Gastrocnemius medialis (tissue), 4 donors: ENCODE measurements at places on chromosomes 7 and 10.

DNA sequence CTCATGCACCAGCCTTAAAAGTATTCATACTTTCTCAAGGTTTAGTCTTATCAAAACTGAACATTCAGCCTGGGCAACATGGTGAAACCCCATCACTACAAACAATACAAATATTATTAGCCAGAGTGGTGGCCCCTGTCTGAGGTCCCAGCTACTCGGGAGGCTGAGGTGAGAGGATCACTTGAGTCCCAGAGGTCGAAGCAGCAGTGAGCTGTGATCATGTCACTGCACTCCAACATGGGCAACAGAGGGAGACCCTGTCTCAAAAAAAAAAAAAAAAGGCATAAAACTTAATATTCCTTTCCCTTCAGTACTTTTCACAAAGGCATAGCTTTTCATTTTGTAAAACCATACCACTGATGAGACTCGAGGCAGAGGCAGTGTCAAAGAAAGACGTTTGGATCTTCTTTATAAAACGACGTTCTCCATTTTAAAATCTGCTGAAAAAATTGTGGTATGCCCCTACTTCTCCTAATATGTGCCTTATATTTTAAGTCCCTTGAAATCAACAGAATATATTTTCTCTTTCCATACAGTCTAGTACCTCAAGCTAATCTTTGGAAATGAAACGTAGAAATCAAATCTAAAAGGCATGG, 1.9 kb downstream of the NSUN6 start:
- no peak for DNase-seq

DNA sequence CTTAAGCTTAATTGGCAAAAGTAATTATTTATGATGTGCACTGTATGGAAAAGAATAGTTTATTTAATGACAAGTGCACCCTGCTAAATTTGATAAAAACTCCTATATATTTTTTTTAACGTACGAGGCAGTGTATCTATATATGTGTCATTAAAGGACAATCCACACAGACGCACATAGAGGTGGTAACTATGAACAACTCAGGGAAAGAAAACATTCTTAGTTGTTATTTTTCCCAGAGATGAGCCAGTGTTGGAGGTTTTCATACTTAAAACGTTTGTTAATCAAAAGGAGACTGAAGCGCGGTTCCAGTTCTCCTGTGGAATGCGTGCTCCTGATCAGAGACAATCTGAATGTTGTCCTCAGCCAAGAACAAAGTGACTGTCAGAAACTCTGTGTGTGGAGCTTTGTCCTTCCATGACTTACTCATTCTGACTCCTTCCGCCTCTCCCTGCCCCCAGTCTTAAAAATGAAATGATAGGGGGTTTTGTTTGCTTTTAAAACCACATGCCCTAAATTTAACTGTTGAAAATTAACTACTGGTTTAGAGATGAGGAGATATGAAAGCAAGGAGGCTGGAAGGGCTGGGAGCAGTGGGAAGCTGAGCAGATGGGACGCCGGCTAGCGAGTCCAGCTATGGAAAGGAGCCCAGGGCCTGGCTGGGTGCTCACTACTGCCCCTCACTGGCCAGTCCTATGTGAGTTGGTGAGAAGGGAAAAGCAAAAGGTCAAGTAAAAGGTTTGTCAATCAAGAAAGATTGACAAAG, 99.6 kb downstream of the SVIL start:
- DNase-seq, result no peak

GRCh38 chr7:45975847-45976484, 54.9 kb upstream of the IGFBP3 start:
- no peak for DNase-seq

DNA sequence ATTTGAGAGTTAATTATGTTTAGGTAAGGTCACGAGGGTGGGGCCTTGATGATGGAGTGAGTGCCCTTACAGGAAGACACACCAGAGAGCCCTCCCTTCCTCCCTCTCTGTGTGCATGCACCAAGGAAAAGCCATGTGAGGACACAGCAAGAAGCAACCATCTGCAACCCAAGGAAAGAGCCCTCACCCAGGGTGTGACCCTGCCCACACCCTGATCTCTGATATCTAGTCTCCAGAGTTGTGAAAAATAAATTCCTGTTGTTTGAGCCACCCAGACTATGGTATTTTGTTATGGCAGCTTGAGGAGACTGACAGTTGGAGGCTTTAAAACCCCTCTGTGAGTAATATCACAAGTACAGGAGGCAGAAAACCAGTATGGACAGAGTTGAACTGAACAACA, 15.0 kb upstream of the MCM10 start:
- no peak for DNase-seq

DNA sequence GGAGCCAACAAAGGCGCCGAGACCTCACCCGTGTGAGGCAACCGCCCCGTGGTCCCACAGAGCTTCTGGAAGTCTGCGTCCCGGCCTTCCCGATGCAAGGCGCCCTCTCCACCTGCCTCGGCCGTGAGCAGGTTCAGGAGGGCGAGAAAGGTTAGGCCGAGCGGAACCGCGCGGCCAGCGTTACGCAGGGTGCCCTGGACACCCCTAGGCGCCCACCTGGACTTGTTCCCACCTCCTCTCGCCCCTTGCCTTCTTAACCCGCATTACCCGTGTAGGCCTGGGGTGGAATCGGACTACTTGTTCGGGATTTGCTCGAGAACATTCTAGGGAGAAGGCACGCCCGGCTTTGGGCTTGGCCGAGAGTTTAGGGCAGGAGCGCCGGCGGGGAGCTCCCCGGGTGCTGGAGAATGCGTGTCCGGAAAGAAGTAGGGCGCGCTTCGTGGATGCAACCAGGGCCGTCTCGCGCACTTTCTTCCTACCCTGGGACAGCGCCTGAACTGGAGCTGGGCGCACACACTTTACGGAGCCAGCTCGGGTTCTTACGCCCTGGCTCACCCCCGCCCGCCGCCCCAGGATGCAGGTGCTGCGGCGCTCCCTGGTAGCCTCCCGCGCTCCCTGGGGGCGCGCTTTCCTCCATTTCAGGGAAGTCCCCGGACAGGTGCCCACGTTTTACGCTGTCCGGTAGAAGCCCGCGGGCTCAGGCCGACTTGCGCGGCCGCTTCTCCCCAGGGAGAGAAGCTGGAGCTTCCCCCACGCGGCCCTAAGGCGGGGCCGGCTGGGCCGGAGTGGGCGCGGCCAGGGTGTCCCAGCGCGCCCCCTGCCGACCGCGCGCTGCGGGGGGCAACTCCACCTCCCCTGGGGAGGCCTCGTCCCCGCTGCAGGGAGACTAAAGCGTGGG, 74.5 kb downstream of the INSIG1 start:
- DNase-seq, result no peak

- no peak for DNase-seq
These were observed 2.4 kb downstream of the CD36 start for GRCh38 chr7:80640846-80641245.

GRCh38 chr7:80856769-80857168, 62.1 kb downstream of the SEMA3C start:
- DNase-seq, result no peak

- no peak for DNase-seq
These were observed 293.9 kb upstream of the NPSR1 start for GRCh38 chr7:34364130-34364529.

- peak; percentile 84 for DNase-seq
These were observed 182.0 kb downstream of the RPS24 start for GRCh38 chr10:78215645-78216044.

DNA sequence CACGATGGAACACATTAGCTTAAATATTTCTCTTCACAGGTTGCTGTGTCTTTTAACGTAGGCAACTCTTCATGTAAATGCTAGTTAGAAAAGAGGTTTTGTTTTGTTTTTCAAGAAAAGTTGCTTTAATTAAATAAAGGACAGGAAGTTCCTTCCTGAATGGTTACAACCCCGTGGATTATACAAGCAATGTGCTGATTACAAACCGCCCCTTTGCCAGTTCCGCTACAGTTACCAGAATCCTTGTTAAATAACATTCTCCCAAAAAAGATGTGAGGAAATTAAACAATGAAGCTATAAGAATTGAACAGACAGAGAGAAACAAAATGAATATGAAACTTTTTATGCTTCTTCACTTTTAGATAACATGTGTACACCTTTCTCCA, 75.1 kb downstream of the LYZL2 start:
- DNase-seq, result no peak

GRCh38 chr10:71480662-71481061, 83.9 kb downstream of the CDH23 start:
- no peak for DNase-seq

DNA sequence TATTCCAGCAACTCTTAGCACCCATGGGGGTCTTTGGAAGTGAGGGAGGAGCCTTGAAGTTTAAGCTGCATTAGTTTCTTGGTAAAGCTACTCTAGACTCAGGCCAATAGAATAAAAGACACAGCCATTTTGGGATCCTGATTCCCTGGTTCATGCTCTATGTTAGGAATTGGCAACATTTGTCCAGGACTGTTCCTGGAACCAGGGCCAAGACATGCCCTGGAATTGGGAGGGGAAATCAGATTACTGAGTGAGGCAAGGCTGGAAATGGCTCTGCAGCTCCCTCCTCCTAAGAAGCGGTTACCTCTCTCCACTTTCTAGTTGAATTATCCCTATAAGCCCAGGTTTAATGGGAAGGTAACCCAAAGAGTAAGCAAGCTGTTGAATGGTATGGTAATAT, 14.2 kb upstream of the BMPR1A start:
- DNase-seq, result no peak

DNA sequence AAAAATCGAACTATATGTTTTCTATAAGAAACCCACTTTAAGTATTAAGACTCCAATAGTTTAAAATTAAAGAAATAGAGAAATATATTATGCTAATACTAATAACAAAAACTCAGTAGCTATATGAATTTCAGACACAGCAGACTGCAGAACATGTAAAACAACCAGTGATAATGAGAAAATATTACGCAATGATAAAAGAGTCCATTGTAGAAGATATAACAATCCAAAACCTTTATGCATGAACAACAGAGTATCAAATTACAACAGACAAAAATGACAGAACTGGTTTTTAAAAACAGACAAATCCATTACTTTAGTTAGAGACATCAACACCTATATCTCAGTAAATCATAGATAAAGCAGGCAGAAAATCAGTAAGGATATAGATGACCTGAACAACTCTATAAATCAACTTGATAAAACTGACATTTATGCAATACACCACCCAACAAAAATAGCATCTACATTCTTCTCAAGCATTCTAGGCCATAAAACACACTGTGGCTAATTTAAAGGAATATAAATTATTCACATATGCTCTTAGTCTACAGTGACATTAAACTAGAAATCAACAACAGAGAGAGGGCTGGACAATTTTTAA, 669.5 kb upstream of the GHITM start:
- no peak for DNase-seq

DNA sequence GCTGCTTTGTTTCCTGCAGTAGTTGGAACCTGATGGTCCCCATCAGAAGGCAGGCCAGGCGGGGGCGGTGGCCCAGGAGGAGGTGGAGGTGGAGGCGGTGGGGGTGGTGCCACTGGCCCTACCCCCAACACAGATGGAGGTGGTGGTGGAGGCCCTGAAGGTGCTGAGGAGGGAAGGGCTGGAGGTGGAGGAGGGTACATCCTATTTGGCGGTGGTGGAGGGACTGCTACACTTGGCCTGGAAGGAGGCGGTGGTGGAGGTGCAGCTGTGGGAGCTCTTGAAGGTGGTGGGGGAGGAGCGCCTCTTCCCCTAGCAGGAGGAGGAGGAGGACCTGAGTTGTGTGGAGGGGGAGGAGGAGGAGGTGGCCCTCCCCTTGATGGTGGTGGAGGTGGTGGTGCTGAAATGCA, 36.8 kb downstream of the LMOD2 start:
- DNase-seq, result no peak

DNA sequence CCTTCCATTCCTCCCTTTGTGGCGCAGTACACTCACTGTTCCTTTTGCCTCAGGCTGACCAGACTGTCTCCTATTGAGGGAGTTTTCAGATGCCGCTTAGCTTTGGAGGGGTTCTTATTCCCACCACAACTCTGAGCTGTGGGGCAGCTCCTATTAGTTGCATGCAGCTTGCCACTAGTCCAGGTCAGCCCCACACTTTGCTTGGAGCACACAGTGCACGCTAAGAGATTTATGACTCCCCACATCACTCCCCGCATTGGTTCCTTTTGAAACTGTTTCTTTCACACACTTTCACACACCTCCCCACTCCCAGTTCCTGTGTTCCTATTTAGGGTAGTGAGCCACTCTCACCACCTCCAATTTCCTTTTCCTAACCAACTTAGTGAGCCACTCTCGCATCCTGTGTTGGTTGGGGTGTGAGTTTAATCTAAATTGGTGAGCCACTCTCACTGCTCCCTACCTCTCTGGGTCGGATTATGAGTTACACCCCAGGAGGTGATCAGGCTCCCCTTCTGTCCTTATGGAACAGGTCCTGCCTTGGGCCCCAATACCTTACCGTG, 10.4 kb upstream of the ZNF485 start:
- DNase-seq, result no peak

- no peak for DNase-seq
These were observed 17.9 kb downstream of the RTKN2 start for GRCh38 chr10:62250594-62251198.

DNA sequence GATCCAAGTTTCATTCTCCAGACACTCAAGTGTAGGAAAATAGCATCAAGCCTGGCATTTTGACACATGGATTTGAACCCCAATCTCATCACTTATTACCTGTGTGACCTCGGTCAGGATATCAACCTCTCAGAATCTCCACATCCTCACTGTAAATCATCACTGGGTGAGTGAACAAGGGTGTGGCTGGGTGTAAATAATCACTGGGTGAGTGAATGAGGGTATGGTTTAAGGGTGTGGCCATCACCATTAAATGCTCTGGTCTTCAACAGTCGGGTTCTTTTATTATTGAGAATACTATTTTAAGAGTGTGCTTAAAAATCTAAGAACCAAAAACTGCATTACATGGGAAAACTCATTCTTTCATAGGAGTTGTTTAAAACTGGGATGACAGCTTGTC, 200.1 kb downstream of the DOCK4 start:
- DNase-seq, result no peak

DNA sequence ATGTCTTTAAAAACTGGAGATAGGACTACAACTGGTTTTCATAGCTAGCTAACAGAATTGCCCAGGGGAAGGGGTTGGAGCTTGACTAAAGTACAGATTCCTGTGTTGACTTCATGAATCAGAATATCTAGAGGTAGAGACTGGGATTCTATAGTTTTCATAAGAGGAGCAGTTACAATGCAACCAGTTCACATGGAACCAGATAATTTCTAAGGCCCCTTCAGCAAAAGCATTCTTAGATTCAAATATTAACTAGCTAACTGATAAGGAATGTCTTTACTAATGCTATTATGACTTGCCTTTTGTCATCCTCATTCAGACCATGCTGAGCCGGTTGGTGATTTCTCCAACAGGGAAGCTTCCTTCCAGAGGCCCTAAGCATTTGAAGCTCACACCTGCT, 5.7 kb downstream of the WEE2 start:
- DNase-seq, result no peak
